Kidney (tissue), 22 donors: ENCODE measurements at places on chromosomes 11 and 22.

DNA sequence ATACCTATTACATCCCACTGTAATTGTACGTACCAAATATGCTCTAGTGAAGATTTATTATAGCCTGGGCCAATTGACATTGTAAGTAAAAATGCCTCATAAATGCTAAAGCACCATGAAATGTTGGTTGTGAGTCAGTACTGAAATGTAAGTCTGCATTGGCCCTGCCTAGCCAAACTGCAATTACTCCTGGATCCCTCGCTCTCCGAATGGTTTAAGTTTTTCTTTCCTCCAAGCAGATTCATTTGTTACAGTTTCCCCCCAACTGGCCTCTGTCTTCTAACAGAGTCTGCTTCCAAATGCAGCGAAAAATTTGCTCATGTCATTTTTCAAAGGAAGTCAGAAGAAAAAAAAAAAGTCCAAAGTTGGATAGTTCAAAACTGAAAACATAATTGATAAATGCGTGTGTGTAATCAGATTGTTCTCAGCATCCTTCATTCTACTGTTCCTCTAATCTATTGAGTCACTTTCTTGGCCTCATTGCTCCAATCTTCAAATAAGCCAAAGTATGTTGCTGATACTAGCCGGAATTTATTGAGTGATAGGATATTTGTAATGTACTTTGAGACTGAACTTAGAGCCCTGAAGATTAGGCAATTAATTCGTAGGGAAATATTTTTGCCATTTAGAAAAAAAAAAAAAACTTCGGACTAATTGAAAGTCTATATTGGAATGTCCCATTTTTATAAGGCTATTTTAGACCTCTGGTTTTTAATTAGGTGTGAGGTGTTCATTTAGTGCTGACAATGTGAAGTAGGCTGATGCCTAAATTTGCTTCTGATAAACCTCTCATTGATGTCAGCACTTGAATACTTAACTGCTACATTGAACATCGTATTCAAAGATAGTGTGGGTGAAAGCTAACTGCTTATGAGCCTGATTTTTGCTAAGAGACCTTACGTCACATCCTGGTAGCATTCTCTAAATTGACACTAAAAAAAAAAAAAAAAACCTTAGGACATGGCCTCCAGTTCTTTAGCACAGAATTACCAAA, 93.4 kb downstream of the WT1 start:
- peak; percentile 67 for DNase-seq
- H3K27ac ChIP-seq = no peak overlapping the region
- no peak overlapping the region for H3K4me3 ChIP-seq
- H3K36me3 ChIP-seq = no peaks in the 10 kb centered on the region
- H3K27me3 ChIP-seq = no peaks in the 10 kb centered on the region
- H3K4me1 ChIP-seq = no peaks in the 10 kb centered on the region

- no peak overlapping the region for H3K4me3 ChIP-seq
- DNase-seq = no peak
- H3K4me1 ChIP-seq = no peaks in the 10 kb centered on the region
- H3K36me3 ChIP-seq = no peaks in the 10 kb centered on the region
- H3K27me3 ChIP-seq = no peaks in the 10 kb centered on the region
These were observed 14.1 kb downstream of the IGLL5 start for GRCh38 chr22:22901578-22902218.

- no peaks in the 10 kb centered on the region for H3K36me3 ChIP-seq
- H3K4me1 ChIP-seq = peaks cover 3% of the 10 kb centered on the region
- no peak for DNase-seq
- H3K4me3 ChIP-seq = peak overlapping the region; percentile 68
- H3K27ac ChIP-seq = peak overlapping the region; percentile 99
These were observed 766 bp upstream of the CAPRIN1 start for GRCh38 chr11:34050581-34051348.

- no peak overlapping the region for H3K4me3 ChIP-seq
- no peak overlapping the region for H3K27ac ChIP-seq
- DNase-seq = no peak
- H3K27me3 ChIP-seq = no peaks in the 10 kb centered on the region
- no peaks in the 10 kb centered on the region for H3K36me3 ChIP-seq
- no peaks in the 10 kb centered on the region for H3K4me1 ChIP-seq
These were observed 142.4 kb downstream of the KIRREL3 start for GRCh38 chr11:126857860-126858808.

GRCh38 chr11:76783294-76783895, at the start of gene TSKU:
Gene TSKU, plus strand, starts transcription at chr11:76783356. Its CDS starts 12,261 bp downstream, at chr11:76795617.
- H3K27ac ChIP-seq = peak within 1 kb of the TSS; percentile 87
- no peak for DNase-seq
- no peaks in the 10 kb centered on the region for H3K36me3 ChIP-seq
- H3K4me1 ChIP-seq = peaks cover 27% of the 10 kb centered on the region
- H3K27me3 ChIP-seq = no peaks in the 10 kb centered on the region

DNA sequence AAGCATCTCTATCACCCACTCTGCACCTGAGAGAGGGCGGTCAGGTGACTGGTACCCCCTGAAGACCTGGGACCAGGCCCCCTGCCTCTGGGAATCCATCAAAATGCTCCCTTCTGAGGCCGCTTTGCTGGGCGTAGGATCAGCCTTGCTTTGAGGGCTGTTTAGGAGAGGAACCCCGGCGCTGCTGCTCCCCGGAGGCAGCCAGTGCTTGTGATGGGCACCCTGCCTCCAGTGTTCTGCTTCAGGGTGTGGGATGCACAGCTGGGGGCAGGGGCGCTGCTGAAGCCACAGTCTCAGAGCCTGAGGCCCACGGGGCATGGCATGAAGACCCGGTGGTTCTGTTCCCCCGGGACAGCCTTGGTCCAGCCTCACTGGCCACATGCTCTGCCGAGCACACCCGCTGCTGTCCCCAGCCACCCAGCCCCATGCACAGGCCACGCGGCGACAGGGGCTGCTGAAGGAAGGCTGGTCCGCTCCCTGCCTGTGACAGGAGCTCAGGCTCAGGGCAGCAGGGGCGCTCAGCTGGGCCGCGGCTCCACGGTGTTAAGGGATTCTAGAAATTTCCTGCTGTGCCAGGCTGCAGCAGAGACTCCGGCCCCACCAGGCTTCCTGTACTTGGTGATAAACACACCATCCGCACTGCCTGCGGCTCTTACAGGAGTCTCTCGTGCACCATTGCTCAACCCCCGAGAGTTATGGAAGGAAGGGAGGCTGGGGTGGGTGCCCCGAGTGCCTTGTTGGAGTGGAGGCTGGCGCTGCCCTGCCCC, 91.0 kb downstream of the KCNQ1 start:
- H3K4me3 ChIP-seq = no peak overlapping the region
- no peak overlapping the region for H3K27ac ChIP-seq
- H3K27me3 ChIP-seq = no peaks in the 10 kb centered on the region
- peaks cover 15% of the 10 kb centered on the region for H3K4me1 ChIP-seq

GRCh38 chr22:50300620-50301257, 6.7 kb downstream of the PLXNB2 start:
- no peak overlapping the region for H3K27ac ChIP-seq
- H3K4me1 ChIP-seq = peaks cover 84% of the 10 kb centered on the region
- no peaks in the 10 kb centered on the region for H3K27me3 ChIP-seq
- H3K4me3 ChIP-seq = no peak overlapping the region
- H3K36me3 ChIP-seq = no peaks in the 10 kb centered on the region

- H3K4me1 ChIP-seq = no peaks in the 10 kb centered on the region
- no peaks in the 10 kb centered on the region for H3K27me3 ChIP-seq
- no peaks in the 10 kb centered on the region for H3K36me3 ChIP-seq
- no peak overlapping the region for H3K27ac ChIP-seq
These were observed 5.7 kb downstream of the MUC5AC start for GRCh38 chr11:1163321-1163910.

- no peak overlapping the region for H3K27ac ChIP-seq
- H3K27me3 ChIP-seq = no peaks in the 10 kb centered on the region
- DNase-seq = no peak
- H3K4me3 ChIP-seq = peak overlapping the region; percentile 5
- H3K4me1 ChIP-seq = no peaks in the 10 kb centered on the region
These were observed 16.4 kb upstream of the CTSC start for GRCh38 chr11:88353835-88354496.
